ENCODE measurements at places on chromosomes 6 and 20.

DNA sequence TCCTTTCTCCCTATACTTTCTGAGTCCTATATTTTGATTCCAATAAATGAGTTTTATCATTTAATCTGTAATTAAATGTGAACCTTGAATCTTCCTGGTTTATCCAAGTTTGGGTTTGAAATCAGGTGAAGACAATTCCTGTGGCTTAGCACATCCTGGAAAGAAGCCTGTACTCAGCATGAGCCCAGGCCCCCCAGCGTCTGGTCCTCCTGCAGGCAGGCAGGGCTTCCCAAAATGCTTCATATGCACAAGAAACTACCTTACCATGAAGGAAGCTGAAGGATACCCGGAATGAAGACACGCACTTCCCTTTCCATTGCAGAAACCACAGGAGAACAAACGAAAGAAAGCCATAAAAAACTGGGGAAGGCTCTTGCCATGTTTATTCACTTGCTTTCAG, 157.4 kb upstream of the PDE10A start:
- no peak for DNase-seq

GRCh38 chr6:28683945-28684538, 158.4 kb downstream of the GPX5 start:
- DNase-seq, result no peak

- no peak for DNase-seq
Measured at GRCh38 chr6:6614096-6614982, 25.8 kb downstream of the LY86 start.

DNA sequence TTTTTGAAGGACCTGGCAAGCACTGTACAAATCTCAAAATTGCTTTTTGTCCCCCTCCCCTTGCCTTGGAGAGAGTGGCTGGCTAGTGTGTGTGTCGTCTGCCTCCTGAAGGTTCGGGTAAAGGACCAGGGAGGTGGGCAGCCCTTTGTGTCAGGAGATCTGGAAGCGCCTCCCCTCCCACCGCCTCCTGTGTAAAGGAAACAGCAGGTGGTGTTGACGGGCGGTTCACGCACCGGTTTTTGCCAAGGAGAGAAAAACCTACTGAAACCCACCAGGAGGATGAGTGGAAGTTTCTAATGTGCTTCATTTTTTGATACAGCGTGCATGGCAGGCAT, 1.2 kb downstream of the ENTPD6 start:
- DNase-seq, result no peak

DNA sequence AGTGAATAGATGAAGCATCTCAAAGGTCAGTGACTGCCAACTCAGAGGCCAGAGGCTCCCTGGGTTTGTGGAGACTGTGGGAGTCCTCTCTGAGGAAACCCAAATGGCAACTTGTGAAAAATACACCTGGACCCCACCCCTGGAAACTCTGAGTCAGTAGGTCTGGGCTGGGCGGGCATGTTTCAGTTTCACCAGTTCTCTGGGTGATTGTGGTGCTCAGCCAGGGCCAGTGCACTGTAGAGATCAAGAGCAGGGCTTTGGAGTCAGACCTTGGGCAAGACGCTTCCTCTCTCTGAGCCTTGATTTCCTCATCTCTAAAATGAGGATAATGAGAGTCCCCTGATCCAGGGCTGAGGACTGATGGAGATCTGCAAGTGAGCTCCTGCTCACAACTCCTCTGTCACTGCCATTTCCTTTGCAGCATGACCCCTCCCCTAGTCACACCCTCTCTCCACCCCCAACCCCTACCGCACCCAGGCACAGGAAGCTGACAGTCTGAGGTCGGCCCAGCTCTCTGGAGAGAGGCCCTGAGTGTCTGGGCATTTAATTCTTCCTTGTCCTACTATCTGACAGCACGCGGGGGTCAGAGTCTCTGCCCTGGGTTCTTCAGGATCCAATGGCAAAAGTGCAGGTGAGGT, 5.1 kb downstream of the DEF6 start:
- DNase-seq, result no peak

Data from C1 segment of cervical spinal cord (tissue), 14 donors.